ENCODE measurements at places on chromosomes 13 and 19.

DNA sequence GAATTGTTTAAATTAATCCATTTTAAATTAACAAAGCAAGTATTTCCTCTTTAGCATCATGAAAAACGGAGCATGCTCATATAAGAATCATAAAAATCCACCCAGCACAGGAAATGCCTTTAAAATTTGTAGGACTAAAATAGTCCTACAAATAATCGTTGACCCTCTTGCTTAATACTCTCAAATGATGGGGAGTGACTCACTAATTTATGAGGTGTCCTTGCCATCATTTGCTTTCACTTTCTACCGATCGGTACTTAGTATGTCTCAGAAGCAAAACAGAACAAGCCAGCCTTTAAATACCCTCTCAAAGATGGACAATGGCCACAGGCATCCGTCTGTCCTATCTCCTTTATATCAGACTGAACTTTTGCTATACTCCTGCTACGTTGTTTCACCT is 97.2 kb downstream of the SUCLA2 start:
- DNase-seq, result no peak

DNA sequence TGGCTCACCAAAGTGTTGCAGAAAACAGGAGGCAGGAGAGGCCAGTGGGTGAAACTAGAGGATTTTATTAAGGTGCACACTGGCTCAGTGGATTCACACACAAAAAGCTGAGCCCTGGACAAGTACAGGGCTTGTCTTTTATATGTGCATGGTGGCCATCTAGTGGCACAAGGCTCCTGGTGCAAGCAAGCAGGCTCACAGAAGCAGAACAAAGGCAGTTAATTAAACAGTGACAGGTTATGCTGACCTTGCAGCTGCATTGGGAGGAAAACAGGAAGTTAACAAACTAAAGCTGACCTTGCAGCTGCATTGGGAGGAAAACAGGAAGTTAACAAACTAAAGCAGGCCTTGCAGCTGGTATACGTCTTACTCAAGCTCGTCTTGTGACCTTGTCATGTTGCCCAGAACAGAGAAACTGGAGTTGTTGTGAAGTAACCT is 65.3 kb upstream of the ZNF681 start:
- no peak for DNase-seq

- DNase-seq, result no peak
These were observed 14.6 kb downstream of the AKAP8L start for GRCh38 chr19:15404097-15404779.

GRCh38 chr13:107441279-107441678 is 774.1 kb downstream of the LIG4 start:
- DNase-seq, result no peak

DNA sequence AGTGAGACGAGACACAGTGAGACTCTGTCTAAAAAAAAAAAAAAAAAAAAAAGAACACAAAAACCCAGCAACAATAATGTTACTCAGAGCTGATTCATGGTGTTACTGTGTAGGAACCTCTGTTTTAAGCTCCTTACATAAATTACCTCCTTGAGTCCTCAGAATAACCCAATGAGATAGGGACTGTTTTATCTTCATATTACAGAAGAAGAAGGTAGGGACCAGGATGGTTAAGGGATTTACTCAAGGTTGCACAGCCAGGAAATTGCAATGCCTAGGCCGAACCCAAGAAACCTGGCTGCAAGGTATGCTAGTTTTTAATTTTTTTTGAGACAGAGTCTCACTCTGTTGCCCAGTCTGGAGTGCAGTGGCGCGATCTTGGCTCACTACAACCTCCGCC is 1.5 kb upstream of the DAND5 start:
- DNase-seq, result no peak

DNA sequence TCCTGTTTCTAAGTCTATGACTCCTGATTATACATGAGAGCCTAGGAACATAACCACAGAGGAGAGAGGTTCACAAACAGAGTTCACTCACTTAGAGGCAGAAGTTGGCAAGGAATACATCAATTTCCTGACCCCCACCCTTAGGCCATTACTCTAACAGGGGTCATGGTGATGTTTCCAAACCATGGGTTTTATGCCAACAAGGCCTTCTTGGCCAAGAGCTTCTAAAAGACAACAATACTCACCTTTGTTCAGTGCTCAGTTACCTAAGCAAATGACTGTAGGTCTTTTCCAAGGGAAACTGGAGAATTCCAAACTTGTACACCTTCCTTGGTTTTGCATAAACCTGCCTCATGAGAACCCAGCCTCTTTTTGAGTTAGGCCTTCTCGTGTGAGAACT is 52.6 kb downstream of the ERICH4 start:
- DNase-seq, result no peak

- DNase-seq, result peak; percentile 83
These were observed at the start of gene CRTC1 for GRCh38 chr19:18683109-18683957. Gene CRTC1 (plus strand): TSS chr19:18683680. CDS start chr19:18683703, 23 bp downstream.

All from occipital lobe (tissue), 3 donors.